Hematopoietic multipotent progenitor cell treated with erythropoietin and hydrocortisone succinate and interleukin-3 and kit ligand, for 17 days (in vitro differentiated cells): ENCODE measurements at places on chromosomes 1 and 21.

- DNase-seq: no peak
Measured at GRCh38 chr1:46558141-46558963, 6.9 kb upstream of the KNCN start.

DNA sequence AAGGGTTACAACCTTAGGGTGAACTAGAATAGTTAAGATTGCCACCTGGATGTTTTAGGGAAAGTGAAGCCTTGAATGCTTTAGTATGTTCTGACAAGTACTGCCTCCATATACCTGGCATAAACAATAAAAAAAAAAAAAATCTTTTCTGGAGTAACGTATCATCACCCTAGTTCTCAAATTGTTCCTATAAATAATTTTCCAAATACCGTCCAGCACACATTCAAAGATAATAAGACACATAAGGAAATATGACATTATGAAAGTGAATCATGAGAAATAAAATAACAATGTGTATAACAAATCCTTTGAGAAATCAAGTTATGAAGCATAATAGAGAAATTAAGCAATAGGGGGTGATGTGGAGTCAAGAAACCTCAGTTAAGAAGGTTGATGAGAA is 20.6 kb downstream of the C1orf141 start:
- no peak for DNase-seq

DNA sequence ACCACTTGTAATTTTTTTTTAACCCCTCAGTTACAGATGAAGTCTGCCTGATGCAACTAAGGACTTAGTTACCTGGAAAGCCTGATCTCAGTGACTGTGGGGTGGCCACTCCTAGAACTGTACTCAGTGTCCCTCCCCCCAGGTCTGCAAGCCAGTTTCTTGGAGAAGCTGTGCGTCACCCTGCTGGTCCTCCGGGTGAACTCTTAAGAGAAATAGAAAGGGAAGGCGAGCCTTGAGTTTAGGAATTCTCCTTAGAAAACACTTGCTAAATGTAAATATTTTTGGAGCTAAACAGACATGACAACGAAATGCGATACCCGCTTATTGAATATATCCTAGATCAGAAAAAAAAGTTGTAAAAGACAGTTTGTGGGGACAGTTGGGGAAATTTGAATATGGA is 730 bp downstream of the SLC16A4 start:
- no peak for DNase-seq

- DNase-seq: no peak
Measured at GRCh38 chr21:31265366-31266013, 78.6 kb downstream of the TIAM1 start.

GRCh38 chr1:18144916-18145647 is 37.5 kb downstream of the IGSF21 start:
- DNase-seq: no peak

- no peak for DNase-seq
Measured at GRCh38 chr1:158037866-158038359, 44.5 kb downstream of the KIRREL1 start.

GRCh38 chr1:14165371-14165801 is 433.1 kb upstream of the KAZN start:
- DNase-seq: no peak

GRCh38 chr1:214330715-214331114 is 49.8 kb downstream of the SMYD2 start:
- DNase-seq: no peak

GRCh38 chr21:42392731-42393442 is 3.0 kb downstream of the TMPRSS3 start:
- no peak for DNase-seq

GRCh38 chr1:215605011-215605621 is 38.0 kb downstream of the KCTD3 start:
- no peak for DNase-seq

- no peak for DNase-seq
Measured at GRCh38 chr21:28220680-28221079, 772.0 kb downstream of the LTN1 start.

DNA sequence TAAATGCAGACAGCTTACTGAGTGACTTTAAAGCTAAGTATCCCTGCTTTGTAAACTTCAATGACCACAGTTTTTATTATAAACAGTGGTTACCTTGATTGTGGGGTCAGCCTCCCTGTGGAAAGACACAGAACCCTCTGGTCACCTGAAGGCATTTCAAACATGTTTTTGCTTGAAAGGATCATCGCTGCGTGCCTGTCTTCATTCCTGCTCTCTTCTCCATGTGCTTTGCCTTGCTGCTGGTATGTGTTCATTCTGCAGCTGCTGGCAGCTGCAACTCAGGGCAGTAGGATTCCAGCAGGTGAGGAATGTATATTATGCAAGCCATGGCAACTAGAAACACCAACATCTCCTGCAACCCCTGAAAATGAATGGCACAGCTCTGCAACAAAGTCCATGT is 81.0 kb upstream of the VAV3 start:
- DNase-seq: no peak

DNA sequence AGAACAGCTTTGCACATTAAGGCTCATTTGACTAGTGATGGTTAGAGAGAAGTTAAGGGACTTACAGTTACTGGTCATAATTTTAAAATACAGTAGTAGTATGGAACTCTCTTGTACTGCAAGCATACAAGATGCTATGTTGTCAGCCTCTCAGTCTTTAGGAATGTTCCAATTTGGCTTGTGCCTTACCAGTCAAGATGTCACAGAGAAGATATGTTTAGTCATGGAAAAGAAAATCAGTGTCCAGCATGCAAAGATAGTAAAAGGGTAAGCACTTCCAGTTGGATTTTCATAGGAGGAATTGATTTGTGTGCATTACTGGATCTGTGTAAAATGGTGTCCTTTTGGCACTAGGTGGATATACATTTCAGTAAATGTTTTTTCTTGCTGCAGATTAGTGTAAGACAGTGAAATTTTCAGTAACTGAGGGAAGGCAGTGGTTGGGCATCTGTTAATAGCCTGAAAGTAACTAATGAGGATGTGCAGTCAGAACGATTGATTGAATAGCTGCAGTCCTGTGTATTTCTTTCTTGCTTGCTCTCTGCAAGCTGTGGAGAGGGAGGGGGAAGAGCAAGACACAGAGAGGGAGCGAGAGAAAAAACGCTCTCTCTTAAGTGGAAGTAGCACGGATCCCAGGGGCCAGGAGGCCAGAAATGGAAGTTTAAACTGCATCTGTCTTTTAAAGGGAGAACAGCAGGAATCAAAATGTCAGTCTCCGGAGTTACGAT is 108.2 kb downstream of the CLEC20A start:
- no peak for DNase-seq

- DNase-seq: no peak
Measured at GRCh38 chr21:31945141-31945540, 72.3 kb downstream of the HUNK start.

- no peak for DNase-seq
Measured at GRCh38 chr1:162666006-162666645, 33.9 kb downstream of the DDR2 start.

GRCh38 chr1:234310460-234310817 is 62.8 kb upstream of the COA6 start:
- DNase-seq: no peak

GRCh38 chr1:178484698-178485225 is 12.0 kb downstream of the CLEC20A start:
- no peak for DNase-seq

- DNase-seq: no peak
Measured at GRCh38 chr1:55246896-55247295, 31.7 kb upstream of the USP24 start.

- no peak for DNase-seq
Measured at GRCh38 chr1:185821612-185822385, 87.6 kb downstream of the HMCN1 start.

- no peak for DNase-seq
Measured at GRCh38 chr1:230163719-230164118, 96.7 kb downstream of the GALNT2 start.

DNA sequence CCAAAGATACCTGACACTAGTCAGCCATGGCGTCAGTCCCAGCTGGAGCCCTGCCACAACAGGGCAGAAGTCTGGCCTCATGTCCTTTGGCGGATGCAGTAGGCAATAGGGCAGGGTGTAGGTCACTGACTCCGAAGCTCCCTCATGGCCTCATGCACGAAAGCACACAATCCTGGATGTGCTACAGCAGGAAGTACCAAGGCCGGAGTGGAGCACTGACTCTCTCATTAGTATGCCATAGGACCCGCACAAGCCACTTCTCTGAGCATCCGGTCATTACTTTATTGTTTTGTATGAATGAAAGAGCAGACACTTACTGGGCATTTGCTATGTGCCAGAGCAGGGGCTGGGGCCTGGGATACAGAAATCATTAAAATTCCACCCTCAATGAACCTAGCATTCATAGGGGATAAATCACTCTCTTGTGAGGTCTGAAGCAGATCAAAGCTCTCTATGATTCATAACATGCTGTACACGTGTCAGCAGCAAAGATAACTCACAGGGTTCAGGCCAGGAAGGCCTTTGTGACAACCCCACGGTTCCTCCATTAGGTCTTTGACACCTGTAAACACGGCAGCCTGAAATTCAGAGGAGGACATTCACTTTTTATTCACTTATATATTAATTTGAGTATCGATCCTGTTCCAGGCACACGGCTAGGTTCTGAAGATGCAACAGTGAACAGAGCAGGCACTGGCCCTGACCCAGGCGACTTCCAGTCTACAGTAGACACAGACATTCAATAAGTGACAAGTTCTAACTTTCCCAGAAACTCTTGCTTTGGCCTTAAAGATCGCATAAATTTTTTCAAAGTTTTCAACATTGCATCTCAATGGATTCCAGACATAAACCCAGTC is 357.9 kb upstream of the USP24 start:
- DNase-seq: no peak

DNA sequence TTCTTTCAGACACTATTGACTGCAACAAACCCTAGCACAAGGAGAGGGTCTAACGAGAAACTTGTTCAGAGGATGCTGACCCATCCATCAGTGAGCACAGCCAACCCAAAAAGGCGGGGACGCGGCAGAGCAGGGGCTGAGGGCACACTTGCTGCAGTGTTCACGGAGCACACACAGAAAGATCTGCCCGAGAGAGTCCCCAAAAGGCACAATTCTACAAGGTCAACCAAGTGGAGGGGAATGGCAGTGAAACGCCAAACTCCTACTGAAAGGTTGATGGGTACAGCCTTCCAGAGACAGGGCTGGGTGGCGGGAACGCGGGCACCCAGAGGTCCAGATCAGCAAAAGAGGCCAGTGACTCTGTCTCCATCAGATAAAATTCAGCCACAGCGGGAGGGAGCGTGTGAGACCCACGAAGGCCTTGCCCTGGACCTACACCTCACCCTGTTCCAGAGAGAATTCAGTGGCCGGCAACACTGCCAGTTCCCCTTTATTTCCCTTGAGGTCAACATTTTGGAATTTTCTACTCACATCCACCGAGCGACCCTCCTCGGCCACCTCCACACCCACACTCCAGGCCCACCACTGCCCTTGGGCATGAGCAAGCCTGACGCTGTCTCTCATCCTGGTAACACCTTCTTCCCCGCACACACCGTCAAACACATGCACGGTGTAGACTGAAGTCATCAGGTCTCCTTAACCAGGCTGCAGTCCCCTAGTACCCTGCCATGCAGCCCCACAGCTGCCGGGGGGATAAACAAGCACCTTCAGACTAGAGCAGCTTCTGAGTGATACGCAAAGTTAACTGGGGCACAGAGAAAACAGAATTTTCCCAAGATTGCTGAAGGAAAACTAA is 5.5 kb downstream of the GNG4 start:
- no peak for DNase-seq

GRCh38 chr1:1083416-1084371 is 9.6 kb upstream of the RNF223 start:
- no peak for DNase-seq

DNA sequence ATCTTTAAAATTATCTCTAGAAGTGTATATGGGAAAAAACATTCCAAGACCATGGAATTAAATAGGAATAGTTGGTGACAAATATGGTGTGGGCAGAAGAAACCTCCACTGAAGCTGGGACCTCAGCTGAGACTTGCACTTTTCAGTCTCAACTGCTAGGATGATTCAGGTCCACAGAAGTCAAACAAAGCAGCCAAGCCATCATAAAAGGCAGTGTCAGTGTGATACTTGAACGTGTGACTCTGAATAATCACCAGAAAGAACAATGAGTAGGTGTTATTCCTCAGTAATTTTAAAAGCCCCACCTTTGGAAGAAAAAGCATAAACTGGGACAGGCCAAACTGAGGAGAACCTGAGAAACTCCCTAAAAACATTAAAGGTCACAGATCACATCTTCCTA is 90.7 kb downstream of the ZNF281 start:
- no peak for DNase-seq

DNA sequence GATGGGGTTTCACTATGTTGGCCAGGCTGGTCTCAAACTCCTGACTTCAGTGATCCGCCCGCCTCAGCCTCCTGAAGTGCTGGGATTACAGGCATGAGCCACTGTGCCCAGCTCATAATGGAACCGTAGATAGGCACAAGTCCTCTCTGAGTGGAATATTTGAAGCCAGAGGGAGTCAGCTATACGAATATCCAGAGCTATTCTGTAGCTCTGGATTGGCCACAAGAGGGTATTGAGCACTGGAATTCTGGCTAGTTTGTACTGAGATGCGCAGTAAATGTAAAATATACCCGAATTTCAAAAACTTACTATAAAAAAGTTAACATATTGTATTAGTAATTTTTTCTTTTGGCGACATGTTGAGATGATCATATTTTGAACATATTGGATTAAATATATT is 851 bp upstream of the VPS13D start:
- DNase-seq: no peak

- no peak for DNase-seq
Measured at GRCh38 chr1:23027352-23027907, 8.2 kb downstream of the KDM1A start.

GRCh38 chr1:112926858-112927257 is 29.1 kb downstream of the SLC16A1 start:
- DNase-seq: no peak

DNA sequence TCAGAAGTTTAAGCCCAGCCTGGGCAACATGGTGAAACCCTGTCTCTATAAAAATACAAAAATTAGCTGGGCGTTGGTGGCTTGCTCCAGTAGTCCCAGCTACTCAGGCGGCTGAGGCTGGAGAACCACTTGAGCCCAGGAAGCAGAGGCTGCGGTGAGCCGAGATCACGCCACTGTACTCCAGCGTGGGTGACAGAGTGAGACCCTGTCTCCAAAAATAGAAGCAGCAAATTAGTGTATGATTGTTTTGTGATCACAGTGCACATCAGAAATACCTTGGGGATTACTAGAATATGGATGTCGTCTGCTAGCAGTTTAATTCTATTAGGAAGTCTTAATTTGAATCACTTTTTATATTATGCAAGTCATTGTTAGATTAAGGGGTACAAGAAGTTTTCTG is 59.0 kb downstream of the ZBTB17 start:
- no peak for DNase-seq

DNA sequence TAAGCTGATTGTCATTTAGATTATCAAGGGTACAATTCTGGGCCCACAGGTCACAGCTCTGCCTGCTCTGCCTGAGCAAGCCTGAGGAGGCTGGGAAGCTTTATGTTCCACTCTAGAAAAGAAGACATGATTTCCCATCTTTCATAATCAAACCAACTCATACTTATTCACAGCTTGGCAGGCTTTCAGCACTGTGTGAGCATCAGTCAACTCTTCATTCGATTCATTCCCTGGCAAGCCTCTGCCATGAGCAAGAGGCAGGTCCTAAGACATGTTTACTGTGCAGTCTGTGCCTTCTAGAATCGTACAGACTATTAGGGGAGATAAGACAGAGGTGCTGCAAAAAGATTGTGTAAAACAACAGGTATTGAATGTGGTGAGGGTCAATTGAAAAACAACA is 24.5 kb upstream of the KIRREL1 start:
- DNase-seq: no peak
